H1 (cell line): ENCODE measurements at places on chromosomes 12 and 14. TPM values are rescaled to one million over a fixed set of nuclear protein-coding genes. Genes with fewer than 3 reads are reported as not detected.

Gene KRT5
- 0.18 and 0.33 TPM in 2 replicates for polyA plus RNA-seq

Gene KRT74
- not detected in 2 replicates for polyA plus RNA-seq

Gene RERGL
- polyA plus RNA-seq = not detected in 2 replicates

Gene COX8C
- polyA plus RNA-seq = not detected in 2 replicates

Gene IFI27L1
- 30.5 and 36.8 TPM in 2 replicates for polyA plus RNA-seq

Gene CLEC14A
- 0.09 and 0.17 TPM in 2 replicates for polyA plus RNA-seq

Gene GDF3
- polyA plus RNA-seq = 4.1 and 4.3 TPM in 2 replicates

Gene ACOT6
- not detected in 2 replicates for polyA plus RNA-seq

Gene LRRC10
- not detected in 2 replicates for polyA plus RNA-seq

Gene MYRFL
- polyA plus RNA-seq = 0.72 and 1.1 TPM in 2 replicates

Gene TAS2R43
- 0.06 and 0.18 TPM in 2 replicates for polyA plus RNA-seq

Gene RPGRIP1
- polyA plus RNA-seq = 0.35 and 0.36 TPM in 2 replicates

Gene IFNG
- not detected in 2 replicates for polyA plus RNA-seq

Gene MGP
- not detected in 2 replicates for polyA plus RNA-seq

Gene USP44
- polyA plus RNA-seq = 88.6 and 129 TPM in 2 replicates

Gene PIANP
- polyA plus RNA-seq = 6.3 and 13.3 TPM in 2 replicates

Gene STXBP6
- 6.0 and 9.4 TPM in 2 replicates for polyA plus RNA-seq

Gene OSBPL8
- 10.9 and 28.9 TPM in 2 replicates for polyA plus RNA-seq

Gene PZP
- 0.05 and 0.08 TPM in 2 replicates for polyA plus RNA-seq

Gene GPX2
- polyA plus RNA-seq = 0.49 and 0.89 TPM in 2 replicates

Gene MYH6
- polyA plus RNA-seq = 0.03 and 0.05 TPM in 2 replicates

Gene PLEKHG3
- polyA plus RNA-seq = 43.4 and 52.2 TPM in 2 replicates

Gene PIWIL1
- 0.02 TPM in 1 of 2 replicates, not detected in the other for polyA plus RNA-seq

Gene AJUBA
- polyA plus RNA-seq = 33.1 and 38.8 TPM in 2 replicates

Gene RNASE3
- not detected in 2 replicates for polyA plus RNA-seq

Gene SLCO1B1
- not detected in 2 replicates for polyA plus RNA-seq

Gene COQ6
- polyA plus RNA-seq = 13.1 and 15.5 TPM in 2 replicates

Gene CEP128
- polyA plus RNA-seq = 1.7 and 1.9 TPM in 2 replicates

Gene WIF1
- 1.7 and 1.8 TPM in 2 replicates for polyA plus RNA-seq

Gene MUCL1
- polyA plus RNA-seq = not detected in 2 replicates

Gene TAS2R30
- 0.16 and 0.33 TPM in 2 replicates for polyA plus RNA-seq

Gene FAM216A
- 24.6 and 24.8 TPM in 2 replicates for polyA plus RNA-seq

Gene NOP9
- polyA plus RNA-seq = 17.8 and 22.4 TPM in 2 replicates

Gene NUAK1
- polyA plus RNA-seq = 6.7 and 7.7 TPM in 2 replicates

Gene TMEM233
- 0.09 TPM in 2 replicates for polyA plus RNA-seq

Gene INHBE
- 18.8 and 31.9 TPM in 2 replicates for polyA plus RNA-seq

Gene MDGA2
- 0.02 and 0.11 TPM in 2 replicates for polyA plus RNA-seq
